ENCODE measurements at places on chromosomes 3 and 15. TPM values are rescaled to one million over a fixed set of nuclear protein-coding genes. Genes with fewer than 3 reads are reported as not detected.
A peak's percentile ranks its signal among the peaks of the same experiment; 100 is the strongest.

CERS3 gene
- total RNA-seq, result not detected

SLCO2A1 gene
- 0.52 TPM for total RNA-seq

IL20RB gene
- total RNA-seq, result 6.1 TPM

PGBD4 gene
- total RNA-seq, result 0.96 TPM

CCRL2 gene
- total RNA-seq, result not detected

GRCh38 chr3:63993653-63994079, 29.6 kb downstream of the PSMD6 start:
- peaks cover 21% of the 10 kb centered on the region for H3K36me3 ChIP-seq
- peak; percentile 27 for DNase-seq
- H3K27ac ChIP-seq, result no peak overlapping the region
- H3K27me3 ChIP-seq, result no peaks in the 10 kb centered on the region
- no peak overlapping the region for H3K4me3 ChIP-seq

DNA sequence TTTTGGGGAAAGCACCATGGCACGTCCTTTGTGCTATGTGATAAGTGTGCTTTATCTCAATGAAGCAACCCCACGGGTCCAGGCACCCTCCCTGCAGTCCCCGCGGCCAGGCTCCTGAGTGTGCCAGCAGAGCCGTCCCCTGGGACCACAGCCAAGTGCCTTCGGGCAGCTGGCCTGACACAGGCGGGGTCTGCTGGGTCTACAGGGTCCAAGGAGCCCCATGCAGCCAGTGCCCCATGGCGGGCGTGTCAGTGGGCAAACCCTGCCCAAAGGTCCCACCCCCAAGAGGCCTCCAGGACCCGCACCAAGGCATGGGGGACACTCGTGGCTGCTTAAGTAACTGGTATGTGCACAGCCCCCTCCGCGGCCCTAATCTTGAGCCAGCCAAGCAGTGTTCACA, 35.3 kb downstream of the KLHL25 start:
- H3K36me3 ChIP-seq, result no peaks in the 10 kb centered on the region
- no peak overlapping the region for H3K4me3 ChIP-seq
- no peaks in the 10 kb centered on the region for H3K27me3 ChIP-seq
- DNase-seq, result no peak
- no peaks in the 10 kb centered on the region for H3K4me1 ChIP-seq

All from HCT116 (cell line).